ENCODE measurements at places on chromosomes 12 and 14.

DNA sequence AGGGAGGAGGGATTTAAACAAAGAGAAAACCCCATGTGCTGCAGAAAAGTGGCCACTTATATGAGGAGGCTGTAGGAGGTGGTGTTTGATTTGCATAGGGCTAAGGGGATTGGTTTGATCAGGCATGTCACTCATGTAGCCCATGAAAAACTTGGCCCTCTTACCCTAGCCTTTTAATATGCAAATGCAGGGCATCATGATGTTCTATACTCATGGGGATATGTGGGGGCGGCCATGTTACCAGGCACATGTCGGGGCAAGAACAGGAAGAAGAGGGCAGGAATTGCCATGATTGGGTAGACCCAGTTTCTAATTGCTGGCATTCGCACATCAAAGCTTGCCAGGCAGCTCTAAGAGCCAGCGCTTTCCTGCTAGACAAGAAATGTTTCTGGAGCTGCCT, 28.8 kb downstream of the KLRK1 start:
- DNase-seq: no peak

DNA sequence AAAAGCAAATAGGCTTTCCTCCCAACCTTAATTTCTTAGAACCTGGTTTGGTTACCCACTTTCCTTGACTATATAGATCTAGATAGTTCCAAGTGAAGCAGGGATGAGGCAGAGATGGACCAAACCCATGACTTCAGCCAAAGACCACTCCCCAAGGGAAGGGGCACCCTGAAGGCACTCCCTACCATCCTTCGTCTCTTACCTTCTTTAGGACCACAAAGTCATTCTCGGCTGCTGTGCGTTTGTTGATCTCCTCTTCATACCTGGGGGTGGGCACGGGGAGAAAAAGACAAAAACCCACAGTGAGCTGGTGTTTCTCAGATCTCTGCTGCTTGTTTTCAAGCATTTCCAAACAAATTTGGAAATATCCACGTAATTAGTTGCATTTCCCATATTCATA, 3.4 kb downstream of the KRT4 start:
- DNase-seq: no peak

DNA sequence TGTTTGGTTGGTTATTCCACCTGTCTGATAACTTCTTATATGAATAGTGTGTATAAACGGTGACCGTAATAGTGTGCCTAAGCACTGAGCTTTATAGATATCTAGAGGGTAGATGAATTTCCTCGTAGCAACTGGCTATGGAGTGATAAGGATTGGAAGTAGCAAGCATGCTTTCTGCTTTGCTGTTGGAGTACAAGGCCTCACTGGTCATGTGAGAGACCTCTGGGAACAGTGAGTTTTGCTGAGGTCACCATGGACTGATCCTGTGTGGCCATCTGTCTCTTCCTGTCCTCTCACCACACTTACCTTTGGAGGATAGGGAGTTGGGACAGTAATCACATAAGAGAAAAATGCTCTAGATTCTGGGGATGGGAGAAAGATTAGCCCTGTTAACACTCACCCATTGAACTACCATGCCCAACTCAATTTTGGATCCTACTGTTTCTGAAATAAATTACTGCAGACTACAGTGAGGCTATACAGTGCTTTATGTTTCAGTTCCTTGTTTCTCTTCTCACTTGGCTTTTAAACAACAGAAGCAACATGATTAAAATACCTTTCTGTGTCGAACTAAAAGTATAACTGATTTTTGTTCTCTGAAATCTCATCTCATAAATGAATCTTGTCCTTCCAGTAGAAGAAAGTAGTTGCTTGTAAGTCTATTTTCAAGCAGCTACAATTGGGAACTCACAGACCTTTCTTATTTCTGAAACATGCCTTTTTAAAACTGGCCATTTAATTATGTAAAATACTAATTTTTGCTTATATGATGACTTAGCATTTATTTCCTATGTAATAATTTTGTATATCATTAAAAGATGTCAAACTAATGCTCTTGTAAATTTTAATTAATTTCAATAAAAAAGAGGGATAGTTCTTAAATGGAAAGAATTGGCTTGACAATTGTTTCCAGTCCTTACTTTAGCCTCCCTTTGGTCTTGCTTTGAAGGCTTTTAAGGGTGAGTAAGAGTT, 8.3 kb downstream of the TMX1 start:
- DNase-seq: no peak

DNA sequence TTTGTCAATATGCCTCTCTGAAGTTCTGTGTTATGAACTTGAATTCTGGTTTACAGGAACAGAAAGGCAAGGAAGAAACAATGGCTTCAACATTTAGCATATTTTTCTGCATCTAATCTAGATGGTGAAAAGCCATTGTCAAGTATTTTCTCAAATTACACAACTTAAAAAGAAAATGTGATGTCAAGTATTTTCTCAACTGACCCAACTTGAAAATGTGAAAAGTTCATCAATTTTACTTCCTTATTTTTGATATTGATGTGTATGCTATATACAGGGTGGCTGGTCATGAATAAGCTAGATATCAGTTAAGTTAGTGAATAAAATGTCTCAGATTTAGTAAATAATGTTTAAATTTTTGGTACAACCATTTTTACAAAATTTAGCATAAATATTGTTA, 196.7 kb downstream of the ALX1 start:
- DNase-seq: no peak

DNA sequence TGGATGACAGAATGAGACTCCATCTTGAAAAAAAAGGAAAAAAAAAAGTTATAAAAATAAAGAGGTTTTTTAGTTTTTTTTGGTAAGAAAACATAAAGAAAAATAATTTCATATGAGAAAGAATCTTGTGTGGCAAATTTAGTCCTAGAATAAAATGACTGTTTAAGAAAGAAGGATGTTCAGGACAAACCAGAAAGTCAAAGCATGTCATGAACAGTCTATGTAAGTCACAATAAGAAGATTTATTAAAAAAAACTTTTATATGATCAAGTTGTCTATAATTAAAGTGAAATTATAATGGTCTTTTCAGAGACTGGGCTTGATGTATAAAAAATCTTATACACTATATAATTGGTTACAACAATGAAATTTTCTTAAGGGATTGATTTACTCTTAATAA, 68.1 kb upstream of the HECTD1 start:
- DNase-seq: no peak

GRCh38 chr12:111798182-111798581, 31.4 kb downstream of the ALDH2 start:
- no peak for DNase-seq

DNA sequence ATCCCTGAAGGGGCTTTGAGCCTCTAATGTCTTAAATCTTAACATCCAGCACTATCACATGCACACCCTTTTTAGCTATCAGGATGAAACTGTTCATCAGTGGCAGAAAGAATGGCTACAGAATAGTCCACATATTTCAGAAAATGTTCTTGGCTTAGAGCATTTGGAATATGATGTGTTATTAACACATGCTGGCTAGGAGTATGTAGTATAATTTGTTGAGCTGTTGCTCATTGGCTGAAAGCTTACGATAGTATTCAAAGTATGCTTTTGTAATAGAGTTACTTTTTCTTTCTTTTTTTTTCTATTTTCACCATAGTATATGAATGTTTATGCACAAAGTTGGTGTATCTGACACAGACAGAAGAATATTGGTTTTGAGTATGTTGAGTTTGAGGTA, 55.1 kb downstream of the MNAT1 start:
- DNase-seq: no peak

Measured in GF-D8 (cell line).